ENCODE measurements at places on chromosomes 3 and 15.

GRCh38 chr15:44719293-44719999, 8.1 kb downstream of the B2M start:
- DNase-seq = peak; percentile 54

- DNase-seq = peak; percentile 16
These were observed 7.4 kb upstream of the OCA2 start for GRCh38 chr15:28106294-28107110.

DNA sequence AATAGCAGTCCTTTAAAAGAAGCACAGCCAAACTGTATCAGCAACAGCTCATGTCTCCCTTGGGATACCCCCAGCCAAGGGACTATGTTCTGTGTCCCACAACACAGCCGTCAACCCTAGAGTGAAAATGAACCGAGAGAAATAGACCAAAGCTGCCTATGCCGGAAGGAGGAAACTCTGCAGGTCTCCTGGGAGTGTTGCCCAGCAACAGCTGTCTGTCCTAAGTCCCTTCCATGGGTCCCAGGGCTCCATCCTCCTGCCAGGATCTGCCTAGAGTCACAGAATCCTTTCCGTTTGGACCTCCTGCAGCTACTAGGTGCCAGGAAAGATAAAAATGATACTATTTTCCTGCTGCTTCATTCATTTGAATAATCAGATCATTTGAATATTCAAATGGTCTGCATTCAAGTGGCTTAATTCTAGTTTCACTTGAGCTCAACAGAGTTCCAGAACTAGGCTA, 53.1 kb downstream of the TRANK1 start:
- DNase-seq = no peak

- no peak for DNase-seq
These were observed 25.4 kb downstream of the TMEM44 start for GRCh38 chr3:194607592-194608389.

DNA sequence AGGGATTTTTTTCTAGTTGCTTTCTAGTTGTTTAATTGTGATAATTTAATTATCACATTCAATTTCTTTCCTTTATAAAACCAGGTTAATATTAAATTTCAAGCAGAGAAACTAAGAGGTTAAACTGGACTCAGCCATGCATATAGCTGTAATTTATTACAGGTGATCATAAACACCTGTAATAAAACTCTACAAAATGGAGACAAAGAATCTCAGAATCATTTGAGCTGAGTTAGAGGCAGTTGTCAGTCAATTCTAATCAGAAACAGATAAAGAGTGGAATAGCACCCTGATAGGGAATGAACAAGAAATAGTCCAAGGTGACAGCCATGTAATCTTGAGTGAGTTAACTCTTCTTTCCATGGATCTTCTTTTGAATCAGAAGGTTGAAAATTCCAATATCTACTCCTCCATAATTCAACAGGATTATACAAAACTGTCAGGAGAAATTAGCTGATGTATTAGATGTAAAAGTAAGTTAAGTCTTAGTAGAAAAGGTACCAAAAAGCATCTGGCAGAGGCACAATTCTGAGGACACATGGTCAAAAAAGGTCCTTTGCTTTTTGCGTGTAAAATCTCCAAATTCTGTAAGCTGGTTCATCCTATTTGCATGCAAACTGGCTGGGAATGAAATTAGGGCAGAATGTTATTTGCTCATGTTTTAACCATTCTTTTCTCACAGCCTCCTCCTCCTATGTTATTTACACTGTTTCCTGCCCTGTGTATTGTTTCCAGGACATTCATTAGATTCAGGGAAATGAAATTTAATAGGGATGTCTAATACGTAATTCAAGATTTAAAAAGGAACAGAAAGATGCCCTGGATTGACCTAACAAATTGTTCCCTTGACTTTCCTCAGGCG, 39.4 kb upstream of the B3GNT5 start:
- no peak for DNase-seq

DNA sequence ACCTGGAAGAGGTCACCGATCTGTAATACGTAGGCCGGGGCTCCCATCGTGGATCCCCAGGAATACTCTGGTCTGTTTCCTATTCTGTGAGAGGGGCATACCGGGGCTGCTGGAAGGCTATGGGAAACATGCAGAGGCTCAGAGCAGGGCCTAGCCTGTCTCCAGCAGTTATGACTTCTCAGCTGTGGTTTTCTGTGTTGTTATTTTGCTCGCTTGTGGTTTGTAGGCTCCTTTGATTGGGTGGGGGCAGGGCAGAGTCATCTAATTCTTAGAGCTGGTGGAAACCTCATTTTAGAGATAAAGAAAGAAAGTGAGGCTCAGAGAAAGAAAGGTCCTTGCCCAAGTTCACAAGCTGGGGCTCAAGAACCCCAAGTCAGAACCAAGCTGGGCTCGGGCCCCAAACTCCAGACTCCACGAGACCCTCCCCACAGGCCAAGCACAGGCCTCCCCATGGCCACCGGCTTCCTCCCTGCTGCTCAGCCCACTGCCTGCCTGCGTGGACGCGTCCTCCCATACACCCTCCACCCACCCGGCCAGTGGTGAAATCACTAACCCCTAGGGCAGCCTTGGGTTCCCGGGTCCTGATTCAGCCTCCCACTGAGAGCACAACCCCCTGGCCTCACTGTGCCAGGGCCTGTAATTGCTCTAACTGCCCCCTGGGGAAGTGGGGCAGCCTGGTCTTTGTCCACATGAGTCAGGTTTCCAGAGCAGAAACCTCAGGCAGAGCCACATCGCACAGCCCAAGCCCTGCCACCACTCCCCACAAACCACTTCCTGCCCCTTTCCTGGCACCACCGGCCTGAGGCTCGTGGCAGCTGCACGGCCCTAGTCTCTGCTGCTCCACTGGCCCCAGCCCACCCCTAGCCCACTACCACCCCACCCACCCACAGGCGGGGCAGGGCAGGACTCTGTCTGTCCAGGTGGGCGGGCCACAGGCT, 270.8 kb downstream of the UACA start:
- DNase-seq = peak; percentile 89

- no peak for DNase-seq
These were observed 227.8 kb downstream of the TBC1D5 start for GRCh38 chr3:17514597-17514996.

- no peak for DNase-seq
These were observed 1062.2 kb upstream of the EPHA6 start for GRCh38 chr3:95752199-95752598.

GRCh38 chr3:144112036-144112435, 140.4 kb downstream of the DIPK2A start:
- no peak for DNase-seq

DNA sequence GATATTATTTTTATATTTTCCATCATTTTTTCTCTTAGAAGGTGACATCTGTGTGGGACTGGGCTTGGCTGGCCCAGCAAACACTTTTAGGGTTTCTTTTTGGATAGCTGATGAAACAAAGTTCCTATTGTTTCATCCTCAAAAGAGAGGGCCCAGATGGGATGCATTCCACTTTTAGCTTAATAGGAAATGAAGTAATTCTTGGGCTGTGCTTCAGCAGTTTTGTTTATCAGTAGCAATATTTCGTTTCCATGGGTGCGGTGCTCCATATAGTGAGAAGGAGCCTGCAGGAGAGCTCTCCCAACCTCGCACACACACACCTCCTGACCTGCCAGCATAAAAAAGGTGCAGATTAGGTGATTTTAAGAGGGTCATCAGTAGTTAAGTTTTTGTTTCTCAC, 147.5 kb downstream of the AKAP13 start:
- DNase-seq = no peak

- DNase-seq = peak; percentile 83
These were observed 11.9 kb downstream of the RASA2 start for GRCh38 chr3:141498598-141499223.

DNA sequence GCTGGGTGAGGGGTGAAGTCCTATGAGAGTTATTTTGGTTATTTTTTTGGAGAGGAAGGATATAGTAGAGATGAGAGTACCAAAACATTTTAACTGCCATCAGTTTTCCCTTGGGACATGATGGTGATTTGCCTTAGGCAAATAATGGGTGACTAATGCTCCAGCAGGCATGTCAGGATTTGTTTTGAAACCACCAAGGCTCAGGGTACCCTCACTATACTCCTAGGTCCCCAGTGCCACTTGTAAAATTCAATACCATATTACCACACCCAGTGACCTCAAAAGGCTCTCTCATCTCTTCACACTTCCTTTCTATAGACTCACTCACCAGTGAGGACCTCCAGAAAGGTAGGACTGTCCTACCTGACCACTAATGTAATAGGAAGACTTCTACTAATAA, 83.6 kb downstream of the WDR72 start:
- no peak for DNase-seq

GRCh38 chr3:194541483-194541882, 54.7 kb upstream of the ATP13A3 start:
- DNase-seq = no peak

GRCh38 chr3:161322781-161323568, 48.3 kb downstream of the SPTSSB start:
- no peak for DNase-seq

GRCh38 chr3:139427283-139428060, 38.0 kb upstream of the COPB2 start:
- DNase-seq = no peak

DNA sequence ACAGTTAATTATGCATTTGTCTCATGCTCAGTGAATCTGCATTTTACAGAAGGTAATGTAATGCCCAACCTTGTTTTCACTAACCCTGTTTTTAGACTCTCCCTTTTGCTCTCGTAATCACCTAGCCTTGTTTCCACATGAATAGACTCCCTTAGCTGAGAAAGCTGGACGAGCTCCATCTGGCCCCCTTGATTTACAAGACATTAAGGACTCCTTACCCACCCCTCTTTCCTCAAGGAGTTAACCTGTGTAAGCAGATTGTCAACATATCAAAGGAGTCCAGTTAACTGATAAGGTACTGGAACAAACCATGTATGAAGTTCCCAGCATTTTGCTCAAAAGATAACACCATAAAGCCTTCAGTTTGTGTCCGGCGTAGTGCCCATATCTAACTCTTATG, 99.6 kb downstream of the VPS8 start:
- no peak for DNase-seq

DNA sequence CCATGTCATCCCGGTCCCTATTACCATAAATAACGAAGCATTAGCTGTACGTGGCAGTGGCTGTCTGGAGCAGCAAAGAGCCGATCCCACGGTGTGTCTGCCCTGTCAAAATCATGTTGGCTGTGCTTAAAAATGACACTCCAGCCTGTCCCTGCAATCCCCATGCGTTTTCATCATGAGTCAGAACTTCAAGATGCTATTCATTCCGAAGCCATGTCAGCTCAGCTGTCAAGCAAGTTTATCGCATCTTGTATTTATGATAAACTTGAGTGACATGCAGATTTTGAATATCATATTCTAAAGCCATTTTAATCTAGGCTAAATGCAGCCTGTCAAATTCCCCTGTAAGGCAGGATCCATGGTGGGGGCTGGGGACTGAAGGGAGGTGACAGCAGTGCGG, 152.4 kb downstream of the TJP1 start:
- DNase-seq = no peak

- DNase-seq = no peak
These were observed 12.9 kb downstream of the B3GNT5 start for GRCh38 chr3:183265834-183266417.

DNA sequence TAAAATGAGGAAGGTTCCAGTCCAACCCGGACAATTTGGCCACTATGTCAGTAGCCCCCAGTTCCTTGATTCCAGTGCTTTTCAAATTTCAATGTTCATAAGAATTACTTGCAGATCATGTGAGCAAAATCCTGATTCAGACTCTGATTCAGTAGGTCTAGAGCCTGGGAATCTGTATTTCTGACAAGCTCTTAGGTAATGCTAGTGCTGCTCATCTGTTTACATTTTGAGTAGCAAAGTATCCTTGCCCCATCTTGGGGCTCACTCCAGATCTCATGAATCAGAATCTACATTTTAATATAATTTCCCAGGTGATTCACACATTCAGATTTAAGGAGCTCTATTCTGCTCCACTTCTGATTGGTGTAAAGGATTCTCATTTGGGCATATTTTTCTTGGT, 142.0 kb downstream of the NAALADL2 start:
- no peak for DNase-seq

GRCh38 chr3:5498981-5499380, 311.5 kb downstream of the EDEM1 start:
- DNase-seq = no peak

- DNase-seq = no peak
These were observed 21.0 kb downstream of the ILDR1 start for GRCh38 chr3:122000936-122001605.

DNA sequence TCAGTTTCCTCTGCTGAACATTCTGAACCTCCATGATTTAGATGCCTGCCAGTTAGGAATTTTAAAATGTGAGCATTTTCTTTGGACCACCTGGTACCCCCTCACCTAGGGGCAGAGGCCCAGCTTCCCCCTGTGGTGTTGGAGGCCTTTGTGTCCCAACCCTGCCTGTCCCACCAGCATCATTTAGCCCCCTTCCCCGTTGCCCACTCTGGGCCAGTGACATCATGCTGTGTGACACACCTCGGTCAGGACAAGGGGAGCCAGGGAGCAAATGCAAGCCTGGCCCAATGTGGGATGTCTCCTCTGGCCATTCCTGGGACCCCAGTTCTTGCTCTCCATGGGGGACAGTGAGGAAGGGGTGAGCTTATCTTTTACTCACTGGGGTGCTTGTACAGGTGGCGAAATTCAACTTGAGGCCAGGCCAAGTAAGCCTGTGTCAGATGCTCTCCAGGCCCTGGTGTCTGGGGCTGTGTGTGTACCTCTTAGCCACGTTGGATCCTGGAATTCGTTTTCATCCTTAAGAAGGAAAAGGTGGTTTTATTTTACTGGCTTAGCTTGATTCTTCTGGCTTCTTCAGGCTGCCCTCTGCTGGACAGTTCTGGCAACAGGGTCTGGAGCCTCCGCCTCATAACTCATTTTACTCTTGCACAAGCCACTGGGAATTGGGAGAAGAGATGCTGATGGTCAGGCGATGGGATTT, 49.7 kb upstream of the MYZAP start:
- DNase-seq = peak; percentile 37

DNA sequence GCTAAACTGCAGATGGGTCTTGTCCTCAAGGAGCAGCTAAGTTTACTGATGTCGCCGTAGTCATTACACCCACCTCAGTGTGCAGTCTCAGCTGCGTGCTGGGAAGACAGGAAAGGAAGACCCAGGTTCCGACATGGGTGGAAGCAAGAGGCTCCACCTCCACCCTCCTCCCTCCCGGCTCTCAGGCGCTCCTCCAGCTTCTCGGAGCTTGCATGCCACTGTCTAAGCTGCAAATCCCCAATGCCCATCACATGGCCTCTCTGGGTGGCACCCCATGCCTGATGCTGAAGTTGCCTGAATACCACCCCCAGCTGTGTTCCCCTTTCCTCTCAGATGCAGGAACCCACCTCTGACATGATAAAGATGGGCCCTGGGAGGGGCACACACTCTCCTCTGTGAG, 58.5 kb downstream of the MGLL start:
- DNase-seq = no peak

- DNase-seq = no peak
These were observed 92.6 kb downstream of the XXYLT1 start for GRCh38 chr3:195178124-195178910.

- DNase-seq = no peak
These were observed 138.4 kb downstream of the GHSR start for GRCh38 chr3:172309741-172310427.

- no peak for DNase-seq
These were observed 5.2 kb downstream of the C3orf22 start for GRCh38 chr3:126553284-126554084.

GRCh38 chr15:59678620-59679019, 10.5 kb downstream of the BNIP2 start:
- DNase-seq = no peak

Measured in CD4-positive, alpha-beta T cell treated with Interleukin-17A for 4 hours (primary cell).